ENCODE measurements at places on chromosomes 1 and 21.

DNA sequence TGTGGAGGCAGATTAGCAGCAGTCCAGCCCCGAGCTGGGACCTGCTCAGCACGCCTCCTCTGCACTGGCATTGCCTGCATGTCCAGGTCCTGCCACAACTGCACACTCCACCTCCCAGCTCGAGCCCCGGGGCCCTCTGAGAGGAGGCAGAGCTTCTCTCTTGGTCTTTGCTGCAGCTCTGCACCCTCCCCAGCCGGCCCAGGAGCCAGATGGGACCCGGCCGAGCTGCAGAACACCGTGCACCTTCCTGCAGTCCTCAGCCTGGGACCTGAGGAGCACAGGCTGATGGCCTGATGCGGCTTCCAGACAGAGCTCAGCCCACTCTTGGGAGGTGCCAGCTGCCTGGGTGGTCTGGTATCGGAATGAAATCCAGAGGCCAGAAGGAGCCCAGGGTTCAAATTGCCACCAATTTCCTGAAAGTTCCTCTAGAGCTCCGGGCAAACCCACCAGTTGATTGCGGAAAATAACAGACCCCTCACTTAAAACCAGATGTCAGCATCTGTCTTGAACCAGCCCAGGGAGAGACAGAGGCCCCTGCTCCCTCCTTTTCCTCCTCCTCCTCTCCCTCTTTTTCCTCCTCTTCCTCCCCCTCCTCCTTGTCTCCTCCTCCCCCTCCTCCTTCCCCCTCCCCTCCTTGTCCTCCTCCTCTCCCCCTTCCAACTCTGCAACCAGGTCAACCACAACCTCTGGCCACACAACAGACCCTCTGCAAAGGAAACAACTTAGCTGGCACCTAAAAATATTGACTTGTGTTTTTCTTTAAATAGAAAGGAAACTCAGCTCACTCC lies 10.6 kb upstream of the SPSB1 start:
- no peak for DNase-seq

DNA sequence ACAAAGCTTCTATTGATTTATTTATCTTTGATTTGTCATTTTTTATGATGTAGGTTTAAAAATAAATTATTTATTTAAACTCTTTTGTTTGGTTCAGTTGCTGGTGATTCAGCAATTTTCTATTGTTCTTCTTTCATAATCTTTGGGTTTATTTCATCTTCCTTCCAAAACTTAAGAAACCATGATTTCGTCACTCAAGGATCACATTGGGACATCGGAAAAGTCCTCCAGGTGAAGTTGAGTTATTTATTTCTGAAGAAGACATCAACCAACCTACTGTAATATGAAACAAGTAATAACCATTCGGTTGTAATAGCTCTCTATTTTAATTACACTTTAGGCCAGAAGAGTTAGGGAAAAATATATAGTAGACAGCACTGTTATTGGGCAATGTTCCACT lies 23.0 kb upstream of the WLS start:
- DNase-seq, result no peak

DNA sequence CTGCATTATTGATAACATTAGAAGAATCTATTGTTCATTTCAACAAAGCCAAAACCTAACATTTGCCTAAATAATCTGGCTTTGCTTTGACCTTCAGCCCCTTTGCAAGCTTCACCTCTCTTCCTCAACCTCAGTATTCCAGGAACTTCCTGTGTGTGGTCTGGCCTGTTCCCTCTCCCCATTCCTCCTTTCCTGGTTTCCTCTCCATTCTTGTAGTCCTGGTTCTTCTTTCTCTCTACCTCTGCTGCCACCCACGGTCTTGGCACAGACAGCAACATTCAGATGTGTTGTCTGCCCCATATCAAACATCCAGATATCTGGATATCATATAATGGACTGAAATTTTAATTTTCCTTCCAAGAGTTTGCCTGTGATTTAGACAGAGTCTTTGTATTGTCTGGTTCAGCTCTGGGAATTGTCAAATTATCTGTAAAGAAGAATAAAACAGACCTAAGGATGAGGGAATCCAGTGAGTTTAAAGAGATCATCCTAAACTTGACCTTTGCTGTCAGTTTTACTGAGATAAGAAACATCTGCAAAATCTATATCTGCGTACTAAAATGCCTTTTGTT lies 148.1 kb upstream of the KCTD3 start:
- DNase-seq, result no peak

DNA sequence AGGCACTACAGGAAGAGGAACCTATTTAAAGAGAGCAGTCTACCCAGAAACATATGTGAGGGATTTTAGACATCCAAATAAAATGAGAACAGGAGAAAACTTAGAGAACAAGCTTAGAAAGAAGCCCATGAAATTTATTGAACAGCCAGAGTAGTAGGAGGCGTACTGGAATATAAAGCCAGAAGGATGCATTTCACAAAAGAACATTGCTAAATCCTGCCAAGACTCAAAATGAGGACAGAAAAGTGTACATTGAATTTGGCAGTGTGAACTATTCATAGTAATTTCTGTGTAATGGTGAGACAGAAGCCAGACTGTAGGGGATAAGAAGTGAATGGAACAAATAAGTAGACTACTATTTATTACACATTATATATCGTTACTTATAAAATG lies 22.5 kb downstream of the CEPT1 start:
- DNase-seq, result no peak

- no peak for DNase-seq
These were observed at the start of gene ERG for GRCh38 chr21:38498057-38498833. TSS of gene ERG (minus strand) at chr21:38498477. CDS start at chr21:38498380, 97 bp downstream.

- DNase-seq, result no peak
These were observed 13.3 kb upstream of the BARHL2 start for GRCh38 chr1:90730243-90731022.

DNA sequence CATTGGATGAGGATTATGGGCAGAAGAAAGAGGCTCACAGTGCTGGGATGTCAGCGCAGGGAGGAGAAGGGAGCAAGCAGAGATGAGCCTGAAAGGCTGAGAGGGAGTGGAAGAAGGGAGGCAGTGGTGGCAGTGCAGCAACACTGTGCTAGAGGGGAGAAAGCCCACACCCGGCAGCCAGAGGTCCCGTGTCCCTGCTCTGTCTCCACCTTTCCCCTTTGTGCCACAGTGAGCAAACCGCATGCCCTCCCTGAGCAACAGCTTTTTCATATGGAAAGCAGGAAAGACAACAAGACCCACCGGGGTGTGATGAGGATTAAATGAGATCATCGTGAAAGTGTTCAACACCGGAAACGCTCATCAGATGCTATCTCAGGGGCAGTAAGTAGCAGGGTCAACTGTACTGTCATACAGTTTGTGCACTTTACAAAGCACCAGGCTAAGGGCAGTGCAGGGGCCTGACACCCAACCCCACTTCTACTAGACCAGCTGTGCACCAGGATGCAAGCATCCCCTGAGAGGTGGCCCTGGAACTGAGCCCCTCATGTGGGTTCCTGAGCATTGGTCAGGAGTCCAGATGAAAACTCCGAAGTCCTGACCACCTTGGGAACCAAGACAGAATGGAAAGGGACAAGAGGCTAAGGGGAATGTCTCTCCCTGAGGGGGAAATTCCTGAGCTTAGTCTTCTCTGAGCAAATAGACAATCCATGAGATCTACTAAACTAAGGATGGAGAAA lies 9.1 kb downstream of the NHLH1 start:
- DNase-seq, result no peak

DNA sequence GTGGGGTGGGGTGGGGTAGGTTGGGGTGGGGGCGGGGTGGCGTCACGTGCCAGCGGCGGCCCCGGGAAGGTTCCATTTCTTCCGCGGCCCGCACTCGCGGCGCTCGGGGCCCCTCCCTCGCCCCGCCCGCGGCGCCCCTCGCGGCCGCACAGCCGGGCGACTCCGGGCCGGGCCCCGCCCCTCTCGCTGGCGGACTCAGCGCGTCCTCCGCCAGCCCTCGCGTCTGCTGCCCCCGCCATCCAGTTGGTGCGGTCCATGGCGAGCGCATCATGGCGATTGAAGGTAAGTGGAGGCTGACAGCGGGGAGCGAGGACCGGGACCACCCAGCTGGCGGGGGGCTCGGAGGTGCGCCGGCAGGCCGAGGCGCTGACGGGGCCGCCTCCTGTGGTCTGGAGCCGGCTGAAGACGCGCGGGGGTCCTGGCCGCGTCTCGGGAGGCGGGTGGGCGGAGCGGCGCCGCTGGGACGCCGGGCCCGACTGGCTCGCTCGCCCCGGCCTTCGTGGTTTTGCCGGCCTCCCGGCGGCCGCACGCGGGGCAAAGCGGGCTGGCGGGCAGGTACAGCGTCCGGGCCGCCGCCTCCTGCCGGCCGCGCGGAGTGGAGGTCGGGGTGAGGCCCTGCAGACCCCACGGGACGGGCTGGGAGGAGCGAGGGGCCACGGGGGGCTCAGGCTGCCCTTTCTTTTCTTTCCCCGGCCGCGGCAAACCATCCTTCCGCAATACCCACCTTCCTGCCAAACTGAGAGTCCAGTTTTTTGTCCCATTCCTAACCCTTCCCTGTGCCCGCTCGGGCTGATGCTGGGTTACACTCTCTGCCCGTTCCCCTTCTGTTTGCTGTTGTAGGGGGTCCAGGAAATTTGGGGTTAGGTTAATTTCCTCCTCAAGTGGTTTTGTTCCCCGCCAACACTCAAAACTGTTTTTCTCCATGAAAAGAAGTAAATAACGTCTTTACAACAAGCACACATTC lies at the start of gene SYT14:
Gene SYT14 (plus strand): TSS at position 222 of the 964 bp plus-strand sequence. CDS start 48 bp downstream, at position 270.
- no peak for DNase-seq

DNA sequence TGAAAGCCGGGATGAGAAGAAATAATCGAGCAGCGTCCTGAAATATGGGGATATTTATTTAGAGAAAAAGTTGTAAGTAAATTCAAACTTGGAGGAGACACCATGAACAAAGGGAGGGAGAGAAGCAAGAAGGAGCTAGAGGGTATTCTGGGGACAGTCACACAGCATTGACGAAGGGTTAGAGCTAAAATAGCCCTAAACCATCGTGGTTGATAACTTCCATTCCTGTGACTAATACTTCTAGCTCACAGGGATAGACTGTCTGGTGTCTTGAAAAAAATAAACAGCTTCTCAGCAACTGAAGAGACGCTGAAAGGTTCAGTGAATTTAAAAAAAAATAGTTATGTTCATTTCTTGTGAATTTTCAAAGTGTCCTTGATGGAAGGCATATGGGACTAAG lies 86.7 kb downstream of the LRRC53 start:
- DNase-seq, result no peak

DNA sequence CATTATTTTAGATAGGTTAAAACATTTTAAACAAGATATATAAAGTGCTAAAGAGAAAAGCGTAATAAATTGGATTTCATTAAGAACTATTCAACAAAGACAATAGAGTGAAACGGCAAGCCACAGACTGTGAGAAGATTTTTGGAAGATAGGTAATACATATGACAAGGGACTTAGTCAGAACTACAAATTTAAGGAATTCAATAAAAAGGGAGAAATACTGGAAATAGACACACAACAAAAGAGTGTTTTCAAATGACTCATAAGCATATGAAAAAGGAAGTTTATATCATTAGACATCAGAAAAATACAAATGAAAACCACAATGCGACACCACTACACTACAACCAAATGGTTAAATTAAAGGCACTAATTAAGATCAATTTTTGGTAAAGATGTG lies 90.5 kb downstream of the GDAP2 start:
- no peak for DNase-seq

GRCh38 chr1:184287001-184287400 lies 99.8 kb upstream of the C1orf21 start:
- no peak for DNase-seq

- DNase-seq, result no peak
These were observed 46.1 kb upstream of the FMO2 start for GRCh38 chr1:171138980-171139379.

DNA sequence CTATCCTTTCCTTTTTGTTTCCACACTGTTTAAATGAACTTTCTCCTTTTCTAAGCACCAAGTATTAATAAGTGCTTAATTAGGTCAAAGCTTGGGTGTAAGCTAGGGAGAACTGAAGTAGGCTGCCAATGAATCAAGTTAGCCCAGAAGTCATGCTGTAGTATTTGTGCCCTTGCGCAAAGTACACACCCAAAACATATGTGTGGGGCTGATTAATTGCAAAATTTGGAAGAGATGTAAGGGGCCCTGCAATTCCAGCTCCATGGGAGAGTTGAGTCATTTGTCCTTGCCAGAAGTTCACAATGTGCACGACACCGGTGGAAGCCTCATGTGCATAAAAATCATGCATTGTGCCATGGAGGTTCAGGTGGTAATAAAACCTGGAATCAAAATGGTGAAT lies 18.6 kb upstream of the NTNG1 start:
- no peak for DNase-seq

GRCh38 chr1:222339376-222339947 lies 208.4 kb downstream of the HHIPL2 start:
- no peak for DNase-seq

GRCh38 chr1:179870870-179871269 lies 6.7 kb downstream of the TOR1AIP2 start:
- DNase-seq, result no peak
